ENCODE measurements at places on chromosomes 7 and 10.

- no peak for DNase-seq
These were observed 35.5 kb downstream of the CLIP2 start for GRCh38 chr7:74324531-74325209.

DNA sequence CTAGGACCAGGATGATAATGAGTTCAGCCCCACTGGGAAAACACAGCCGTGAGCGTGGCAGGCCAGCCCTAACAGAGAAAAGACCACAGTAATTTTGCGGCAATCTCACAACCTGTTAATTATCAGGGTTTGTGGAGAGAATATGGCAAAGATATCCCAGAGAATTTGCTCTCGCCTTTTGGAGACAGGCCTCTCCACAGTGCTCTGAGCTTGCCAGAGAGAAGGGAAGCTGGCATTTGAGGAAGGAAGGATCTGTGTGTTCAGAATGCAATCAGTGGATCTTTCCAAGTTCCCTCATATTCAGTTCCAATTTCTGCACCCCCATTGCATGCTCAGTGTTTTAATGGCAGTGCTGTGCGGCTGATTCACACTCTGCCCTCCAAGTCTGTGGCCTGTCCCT, 60.2 kb downstream of the PLPP4 start:
- DNase-seq: no peak

DNA sequence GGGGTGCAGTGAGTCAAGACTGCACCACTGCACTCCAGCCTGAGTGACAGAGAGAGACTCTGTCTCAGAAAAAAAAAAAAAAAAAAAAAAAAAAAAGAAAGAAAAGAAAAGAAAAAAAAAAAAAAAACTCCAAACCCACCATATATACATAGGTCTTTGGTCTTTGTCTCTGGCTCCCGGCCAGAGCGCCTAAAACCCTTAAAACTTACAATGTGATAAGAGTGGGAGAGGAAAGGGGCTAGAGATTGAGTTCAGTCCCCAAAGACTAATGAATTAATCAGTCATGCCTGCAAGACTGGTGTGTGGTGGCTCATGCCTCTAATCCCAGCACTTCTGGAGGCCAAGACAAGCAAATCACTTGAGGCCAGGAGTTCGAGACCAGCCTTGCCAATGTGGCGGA, 6.8 kb upstream of the NFE2L3 start:
- DNase-seq: no peak

- no peak for DNase-seq
These were observed 90.7 kb upstream of the C1QL3 start for GRCh38 chr10:16612115-16612980.

GRCh38 chr7:35032166-35032565, 5.1 kb downstream of the DPY19L1 start:
- no peak for DNase-seq

GRCh38 chr7:84701524-84702306, 485.1 kb downstream of the SEMA3D start:
- DNase-seq: no peak

- DNase-seq: no peak
These were observed 39.5 kb upstream of the DMBT1 start for GRCh38 chr10:122521011-122521410.

DNA sequence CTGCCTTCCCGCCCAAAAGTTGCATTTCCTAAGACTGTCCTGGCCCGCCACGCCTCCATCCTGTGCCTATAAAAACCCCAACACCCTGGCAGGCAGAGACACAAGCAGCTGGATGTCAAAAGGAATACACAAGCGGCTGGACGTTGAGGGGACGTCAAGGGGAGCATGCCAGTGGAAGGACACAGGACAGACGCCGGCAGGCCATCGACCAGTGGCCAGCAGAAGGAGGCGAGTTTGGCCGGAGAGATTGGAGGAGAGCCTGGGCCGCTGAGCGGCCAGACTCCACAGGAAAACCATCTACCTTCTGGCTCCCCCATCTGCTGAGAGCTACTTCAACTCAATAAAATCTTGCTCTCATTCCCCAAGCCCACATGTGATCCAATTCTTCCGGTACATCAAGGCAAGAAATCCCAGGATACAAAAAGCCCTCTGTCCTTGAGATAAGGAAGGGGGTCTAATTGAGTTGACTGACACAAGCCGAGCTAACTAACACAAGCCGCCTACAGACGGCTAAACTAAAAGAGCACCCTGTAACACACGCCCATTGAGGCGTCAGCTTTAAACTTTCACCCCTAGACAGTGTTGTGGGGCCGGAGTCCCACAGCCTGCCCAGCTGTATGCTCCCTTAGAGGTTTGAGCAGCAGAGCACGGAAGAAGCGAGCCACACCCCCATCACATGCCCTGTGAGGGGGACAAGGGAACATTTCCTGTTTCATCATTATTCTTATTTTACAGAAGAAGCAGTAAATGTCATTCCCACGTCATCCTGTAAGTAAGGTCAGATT, 150.3 kb upstream of the PHYHIPL start:
- no peak for DNase-seq

DNA sequence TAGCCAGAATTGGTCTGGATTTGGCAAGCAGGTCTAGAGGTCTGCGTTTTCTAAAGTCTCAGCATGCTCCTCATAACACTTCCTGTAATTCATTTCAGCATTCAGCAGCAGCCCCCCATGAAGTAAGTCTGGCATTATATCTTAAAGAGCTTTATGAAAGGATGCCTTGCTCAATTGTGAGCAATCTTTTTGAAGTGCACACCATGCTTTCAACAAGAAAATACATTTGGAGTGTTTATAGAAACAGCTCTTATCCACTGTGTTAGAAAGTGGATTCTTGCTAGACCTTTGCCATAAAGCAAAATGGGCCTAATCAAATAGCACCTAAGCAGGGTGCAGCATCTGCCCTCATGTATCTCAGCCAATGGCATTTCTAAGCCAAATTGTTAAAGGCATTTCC, 378.0 kb upstream of the AKR1E2 start:
- no peak for DNase-seq

DNA sequence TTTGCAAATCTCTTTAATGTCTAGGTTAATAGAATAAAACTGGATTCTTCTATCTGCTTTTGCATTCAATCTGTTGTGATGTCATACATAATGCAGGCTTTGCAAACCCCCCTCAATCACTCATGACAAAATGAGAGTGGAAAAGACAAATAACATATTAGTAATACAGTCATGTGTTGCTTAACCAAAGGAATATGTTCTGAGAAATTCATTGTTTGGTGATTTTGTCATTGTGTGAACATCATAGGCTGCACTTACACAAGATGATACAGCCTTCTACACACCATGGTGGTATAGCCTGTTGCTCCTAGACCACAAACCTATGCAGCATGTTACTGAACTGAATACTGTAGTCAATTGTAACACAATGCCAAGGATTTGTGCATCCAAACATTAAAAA, 87.3 kb upstream of the SEC61G start:
- DNase-seq: no peak

- no peak for DNase-seq
These were observed 351.4 kb downstream of the ELMO1 start for GRCh38 chr7:37097276-37097675.

- DNase-seq: no peak
These were observed 38.8 kb downstream of the FGFR2 start for GRCh38 chr10:121559326-121560026.

GRCh38 chr10:33722067-33722466, 387.6 kb upstream of the NRP1 start:
- DNase-seq: no peak

All from NCI-H1105 treated with DMSO at 0.1 percent for 48 hours (cell line).